ENCODE measurements at places on chromosomes 16 and 17.

DNA sequence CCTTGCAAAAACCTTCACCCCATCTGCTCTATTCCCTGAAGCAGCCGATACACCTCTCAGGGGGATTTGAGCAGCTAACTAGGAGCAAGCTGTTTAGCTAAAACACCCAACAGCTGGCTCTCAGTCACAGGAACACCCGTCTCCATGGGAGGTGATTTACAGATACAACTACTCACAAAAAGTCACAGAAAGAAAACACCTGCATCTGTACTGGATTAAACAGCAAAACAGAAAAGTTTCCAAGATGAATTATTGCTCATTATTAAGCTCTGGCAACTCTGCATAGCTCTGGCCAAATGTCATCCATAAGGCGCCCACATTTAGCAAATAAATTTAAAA is 22.3 kb downstream of the GJC1 start:
- DNase-seq, result no peak

DNA sequence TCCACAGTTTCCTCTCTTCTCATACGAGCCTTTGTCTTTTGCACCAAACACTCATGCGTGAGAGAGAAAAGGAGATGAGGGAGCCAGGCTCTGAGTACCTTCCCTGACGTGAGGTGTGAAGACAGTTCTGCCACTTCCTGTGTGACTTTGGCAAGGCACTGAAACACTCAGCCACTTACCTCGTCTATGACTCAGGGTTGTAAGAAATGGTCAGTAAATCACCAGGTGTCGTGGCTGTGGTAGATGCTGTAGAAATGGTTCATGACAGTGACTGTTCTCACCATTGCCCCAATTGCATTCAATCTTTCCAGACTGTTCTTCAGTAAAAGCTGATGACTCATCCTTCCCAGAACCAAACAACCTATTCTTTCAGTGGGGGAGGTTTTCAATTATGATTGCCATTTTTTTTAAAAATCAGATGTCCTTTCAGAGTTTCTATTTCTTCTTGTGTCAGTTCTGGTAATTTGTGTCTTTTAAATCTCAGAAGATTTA is 49.2 kb upstream of the CBFA2T3 start:
- DNase-seq, result peak; percentile 12

DNA sequence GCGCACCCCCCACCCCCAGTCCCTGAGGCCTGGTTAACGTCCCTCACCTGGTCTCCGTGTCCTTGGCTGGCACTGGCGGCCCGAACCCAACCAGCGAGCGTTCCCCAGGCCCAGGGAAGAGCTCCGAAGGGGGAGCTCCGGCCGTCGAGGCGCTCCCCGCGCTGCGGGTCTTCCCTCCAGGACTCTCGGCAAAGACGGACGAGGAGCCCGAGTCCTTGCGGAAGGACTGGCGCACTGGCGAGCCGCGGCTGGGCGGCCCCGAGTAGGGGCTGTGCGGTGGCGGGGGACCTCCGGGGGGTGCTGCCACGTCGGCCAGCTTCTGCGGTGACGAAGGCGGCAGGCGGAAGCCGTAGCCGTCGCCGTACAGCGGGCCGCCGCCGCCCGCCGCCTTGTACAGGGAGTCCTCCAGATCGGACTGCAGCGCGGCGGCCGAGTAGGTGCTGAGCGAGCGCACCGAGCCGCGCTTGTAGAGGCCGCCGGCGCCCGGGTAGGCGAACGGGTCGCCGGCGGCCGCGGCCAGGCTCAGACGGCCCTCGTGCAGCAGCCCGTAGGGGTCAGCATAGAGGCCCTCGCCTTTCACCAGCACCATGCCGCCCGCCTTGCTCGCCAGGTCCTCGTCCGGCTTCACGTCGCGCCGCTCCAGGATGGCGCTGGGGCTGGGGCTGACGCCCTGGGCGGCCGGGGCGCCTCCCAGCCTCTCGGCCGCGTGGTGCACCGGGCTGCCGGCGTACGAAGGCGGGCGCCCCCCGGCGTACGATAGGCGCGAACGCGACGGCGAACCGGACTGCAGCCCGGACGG is 44.1 kb downstream of the SRCIN1 start:
- DNase-seq, result no peak

DNA sequence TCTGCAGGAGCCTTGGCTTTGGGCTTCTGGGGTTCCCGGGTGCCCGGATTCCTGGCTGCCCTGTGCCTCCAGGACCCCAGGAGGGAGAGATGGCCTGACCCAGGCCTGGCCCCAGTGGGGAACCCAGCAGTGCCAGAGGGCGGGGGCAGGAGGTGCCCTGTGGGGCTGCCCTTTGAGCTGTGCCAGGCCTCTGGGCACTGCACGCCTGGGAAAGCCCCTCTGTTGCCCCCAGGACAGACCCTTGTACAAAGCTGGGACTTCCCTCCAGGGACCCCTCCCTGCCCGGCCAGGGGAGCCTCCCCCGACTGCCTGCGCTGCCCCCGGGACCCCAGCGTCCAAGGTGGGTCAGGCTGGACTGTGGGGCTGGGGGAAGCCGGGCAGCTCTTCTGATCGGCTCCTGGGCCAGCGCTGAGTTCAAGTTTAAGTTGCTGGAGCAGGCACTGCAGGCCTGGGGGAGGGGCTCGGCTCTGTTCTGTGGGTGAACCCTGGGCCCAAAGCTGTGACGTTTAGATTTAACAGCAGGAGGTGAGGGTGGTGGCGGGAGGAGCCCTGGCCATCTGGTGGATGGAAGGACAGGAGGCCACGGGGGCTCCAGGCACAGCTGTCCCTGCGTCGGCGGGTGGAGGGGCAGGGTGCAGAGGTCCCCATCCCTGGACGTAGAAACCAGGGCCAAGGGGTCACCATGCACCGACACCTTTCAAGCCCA is 27.6 kb upstream of the C1QTNF8 start:
- DNase-seq, result no peak

DNA sequence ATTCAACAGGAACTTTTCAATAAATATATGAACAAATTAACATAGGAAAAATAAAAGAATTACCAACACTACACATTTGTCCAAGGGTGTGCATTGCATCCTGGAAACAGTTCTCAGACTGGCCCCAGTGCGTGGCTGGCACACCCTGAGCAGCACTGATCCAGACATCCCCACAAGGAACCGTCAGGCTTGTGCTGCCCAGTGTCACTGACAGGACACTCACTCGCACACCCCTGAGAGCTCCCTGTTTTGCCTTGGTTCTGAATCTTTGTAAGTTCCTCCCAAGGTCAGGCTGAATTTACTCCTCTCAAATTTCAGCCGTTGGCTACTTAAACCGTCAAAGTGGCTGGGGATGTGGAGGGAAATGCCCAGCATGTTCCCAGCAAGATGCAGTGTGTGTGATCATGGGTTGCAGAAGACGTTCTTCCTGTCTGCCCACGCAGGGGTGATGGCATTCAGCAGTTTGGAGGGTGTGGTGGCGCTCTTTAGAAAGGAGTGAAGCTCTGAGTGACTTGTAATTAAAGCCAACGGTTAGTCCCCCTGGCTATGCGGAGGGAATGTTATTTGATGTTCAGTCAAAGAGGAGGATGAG is 1.7 kb downstream of the MT2A start:
- DNase-seq, result no peak

- DNase-seq, result no peak
Observed at GRCh38 chr16:58042886-58043515, 17.4 kb downstream of the MMP15 start.

DNA sequence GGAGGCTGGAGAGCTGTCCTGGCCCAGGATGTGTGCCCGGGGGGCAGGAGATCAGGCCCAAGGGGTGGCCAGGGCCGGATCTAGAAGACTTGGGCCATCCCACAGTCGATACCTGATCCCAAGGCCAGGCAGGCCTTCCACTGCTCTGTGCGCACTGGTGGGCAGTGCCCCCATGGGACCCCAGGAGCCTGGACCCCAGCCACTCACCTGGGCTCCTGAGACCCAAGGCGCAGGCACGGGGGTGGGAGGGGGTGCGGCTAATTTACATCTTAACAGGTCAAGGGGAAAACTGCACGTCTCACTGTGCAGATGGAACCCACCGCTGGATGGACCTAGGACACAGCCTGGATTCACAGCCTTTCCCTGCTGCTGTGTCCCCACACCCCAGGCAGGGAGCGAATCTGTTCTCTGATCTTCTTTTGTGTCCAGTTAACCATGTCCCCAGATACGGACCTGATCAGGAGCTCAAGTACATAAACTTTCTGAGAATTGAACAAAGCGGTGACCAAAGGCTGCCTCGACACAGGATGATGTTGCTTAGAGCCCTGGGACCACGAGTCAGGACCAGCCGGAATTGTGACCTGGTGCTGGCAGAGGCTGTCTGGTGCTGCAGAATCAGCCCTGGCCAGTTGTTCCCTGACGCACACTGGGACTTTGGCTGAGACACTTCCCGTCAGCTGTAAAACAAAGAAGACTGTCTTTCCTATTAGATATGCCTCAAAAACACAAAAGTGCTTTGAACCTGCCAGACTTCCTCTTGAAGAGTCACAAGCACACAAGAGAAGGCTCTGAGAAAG is 60.6 kb downstream of the TNFRSF13B start:
- no peak for DNase-seq
